NCI-H1048 (cell line): ENCODE measurements at places on chromosomes 16 and 17.

DNA sequence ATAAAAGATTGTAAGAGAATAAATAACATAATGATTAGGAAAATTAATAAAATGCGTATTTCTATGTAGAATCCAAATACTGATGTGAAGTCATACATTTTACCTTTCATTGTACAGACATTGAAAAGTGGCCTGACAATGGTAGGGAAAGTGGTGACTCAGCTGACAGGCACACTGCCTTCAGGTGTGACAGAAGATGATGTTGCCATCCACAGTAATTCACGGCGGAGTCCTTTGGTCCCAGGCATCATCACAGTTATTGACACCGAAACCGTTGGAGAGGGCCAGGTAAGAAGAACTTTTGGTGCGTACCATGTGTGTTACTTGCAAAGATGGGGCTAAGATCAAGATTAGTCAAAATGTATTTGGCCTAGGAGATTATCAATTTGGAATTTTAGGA, 232.8 kb downstream of the BCAS3 start:
- DNase-seq, result no peak

GRCh38 chr16:26005336-26005735, 313.6 kb downstream of the HS3ST4 start:
- no peak for DNase-seq

DNA sequence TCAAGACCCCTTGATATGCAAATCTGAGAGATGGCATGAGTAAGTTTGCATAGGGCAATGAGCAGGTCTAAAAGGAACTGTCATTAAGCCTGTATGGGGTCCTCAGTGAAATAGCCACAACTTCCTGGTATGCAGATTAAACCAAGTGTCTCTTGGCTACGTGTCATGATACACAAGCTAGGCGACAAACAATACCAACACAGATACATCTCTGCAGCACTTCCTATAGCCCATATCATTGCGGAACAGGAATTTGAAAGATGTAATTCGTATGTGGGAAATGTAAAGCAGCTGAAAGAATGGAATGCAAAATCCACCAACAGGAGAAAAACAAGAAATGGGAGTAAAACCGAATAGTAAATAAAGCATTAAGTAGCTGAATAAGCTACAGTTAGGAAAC, 12.9 kb downstream of the PRSS22 start:
- no peak for DNase-seq

GRCh38 chr17:40730970-40731369, 24.2 kb downstream of the KRT25 start:
- no peak for DNase-seq

DNA sequence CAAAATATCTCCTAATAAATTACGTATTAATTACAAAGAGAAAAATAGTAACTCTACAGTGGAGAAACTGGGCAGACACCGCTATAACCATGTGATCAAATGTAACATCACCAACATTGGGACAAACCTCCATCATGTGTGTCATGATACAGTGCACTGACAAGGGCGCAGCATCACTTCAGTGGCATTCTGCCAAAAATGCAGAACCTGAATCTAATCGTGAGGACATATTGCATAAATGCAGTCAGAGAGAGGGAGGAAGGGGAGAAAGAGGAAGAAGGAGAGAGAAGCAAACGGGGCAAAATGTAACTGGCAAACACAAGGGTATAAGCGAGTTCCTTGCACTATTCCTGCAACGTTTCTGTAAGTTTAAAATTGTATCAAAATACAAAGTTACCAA, 74.2 kb upstream of the MARCHF10 start:
- no peak for DNase-seq

- DNase-seq, result no peak
Observed at GRCh38 chr17:9615486-9615885, 29.8 kb upstream of the USP43 start.

GRCh38 chr16:50083996-50084395, 18.2 kb downstream of the HEATR3 start:
- DNase-seq, result no peak

GRCh38 chr17:37683454-37683984, 40.3 kb upstream of the DDX52 start:
- DNase-seq, result no peak

DNA sequence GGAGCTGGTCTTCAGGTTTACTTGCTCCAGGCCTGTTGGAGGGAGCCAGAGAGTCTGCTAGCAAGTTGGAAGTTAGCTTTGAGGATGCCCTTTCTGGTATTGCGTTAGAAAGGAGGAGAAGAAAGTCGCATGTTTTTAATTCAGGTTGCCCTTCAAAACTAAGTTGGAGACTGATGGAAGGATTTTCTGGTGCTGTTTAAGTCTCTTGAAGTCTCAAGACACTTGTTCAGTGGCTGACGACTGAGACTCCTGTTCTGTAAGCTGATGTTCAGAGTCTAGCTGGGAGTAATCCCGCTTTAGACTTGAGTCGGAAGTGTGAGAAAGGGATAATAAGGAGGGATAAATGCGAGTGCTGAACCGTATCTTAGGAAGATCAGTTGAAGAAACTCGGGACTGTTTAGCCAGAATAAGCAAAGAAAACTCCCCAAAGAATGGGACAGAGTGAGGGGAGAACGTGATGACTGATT, 740 bp downstream of the AATF start:
- no peak for DNase-seq

- no peak for DNase-seq
Observed at GRCh38 chr16:30644334-30644830, 6.4 kb upstream of the PRR14 start.

- no peak for DNase-seq
Observed at GRCh38 chr17:39359994-39360393, 41.4 kb downstream of the FBXL20 start.

- no peak for DNase-seq
Observed at GRCh38 chr16:154217-155030, 2.0 kb downstream of the HBZ start.

DNA sequence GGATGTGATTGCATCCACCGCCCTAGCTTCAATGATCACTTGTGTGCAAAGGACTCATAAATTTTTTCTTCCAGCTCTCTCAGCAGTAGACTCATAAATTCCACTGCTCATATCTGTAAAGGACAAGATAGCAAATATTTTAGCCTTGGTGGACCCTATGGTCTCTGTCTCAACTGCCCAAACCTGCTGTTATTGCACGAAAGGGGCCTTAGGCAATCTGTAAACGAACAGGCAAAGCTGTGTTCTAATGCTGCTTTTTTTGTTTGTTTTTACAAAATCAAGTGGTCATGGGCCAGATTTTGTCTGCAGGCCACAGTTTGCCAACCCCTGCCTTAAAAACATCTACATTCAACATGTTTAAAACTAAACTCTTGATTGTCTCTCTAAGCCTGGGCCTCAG, 34.1 kb downstream of the FAM20A start:
- no peak for DNase-seq

DNA sequence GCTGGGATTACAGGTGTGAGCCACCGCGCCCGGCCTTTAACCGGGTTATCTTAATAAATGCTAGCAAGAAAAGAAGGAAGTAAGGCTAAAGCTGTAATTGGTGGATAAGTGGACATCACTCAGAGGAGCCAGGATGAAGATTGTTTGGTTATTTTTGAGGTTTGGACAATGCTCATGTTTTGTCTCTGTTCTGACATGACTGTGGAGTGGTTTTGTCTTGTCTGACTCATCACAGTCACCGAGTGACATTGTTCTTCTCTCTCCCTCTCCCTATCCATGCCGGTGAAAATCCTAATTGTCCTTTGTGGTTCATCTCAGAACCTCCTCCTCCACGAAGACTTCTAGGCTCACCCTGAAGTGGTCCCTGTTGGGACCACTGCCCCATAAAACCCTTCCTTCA, 23.5 kb upstream of the GRIN2A start:
- no peak for DNase-seq

GRCh38 chr17:62572888-62573401, 54.5 kb upstream of the MRC2 start:
- no peak for DNase-seq

- DNase-seq, result no peak
Observed at GRCh38 chr17:58529275-58529674, 14.8 kb upstream of the MTMR4 start.

DNA sequence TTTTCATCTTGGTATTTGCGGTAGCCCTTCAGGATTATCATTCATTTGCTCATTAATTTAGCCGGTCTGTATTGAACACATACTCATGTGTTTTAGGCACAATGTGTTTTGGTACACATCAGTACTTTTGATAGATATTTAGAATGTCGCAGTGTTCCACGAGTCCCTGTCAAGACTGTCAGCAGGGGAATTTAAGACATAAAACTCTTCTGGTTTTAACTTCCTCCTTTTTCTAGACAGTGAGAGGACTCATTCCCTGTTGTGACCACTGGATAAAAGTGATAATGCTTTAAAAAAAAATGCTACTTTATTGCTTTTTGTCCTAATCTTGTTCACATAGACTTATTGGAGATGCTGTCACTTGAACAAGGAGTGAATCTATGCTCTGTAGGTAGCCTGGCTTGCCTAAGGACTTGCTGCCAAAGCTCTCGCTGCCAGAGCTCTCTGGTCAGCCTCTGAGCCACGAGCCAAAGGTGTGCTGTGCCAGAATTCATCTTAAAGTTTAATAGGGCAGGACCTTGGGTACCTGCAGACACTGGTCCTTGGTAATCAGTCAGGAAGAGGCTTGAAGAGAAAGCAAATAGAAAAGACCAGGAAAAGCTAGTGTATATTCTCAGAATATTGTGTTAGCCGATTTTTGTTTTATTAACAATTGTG, 5.4 kb downstream of the DCAF7 start:
- no peak for DNase-seq

- DNase-seq, result no peak
Observed at GRCh38 chr16:64452446-64452845, 669.4 kb downstream of the CDH11 start.

DNA sequence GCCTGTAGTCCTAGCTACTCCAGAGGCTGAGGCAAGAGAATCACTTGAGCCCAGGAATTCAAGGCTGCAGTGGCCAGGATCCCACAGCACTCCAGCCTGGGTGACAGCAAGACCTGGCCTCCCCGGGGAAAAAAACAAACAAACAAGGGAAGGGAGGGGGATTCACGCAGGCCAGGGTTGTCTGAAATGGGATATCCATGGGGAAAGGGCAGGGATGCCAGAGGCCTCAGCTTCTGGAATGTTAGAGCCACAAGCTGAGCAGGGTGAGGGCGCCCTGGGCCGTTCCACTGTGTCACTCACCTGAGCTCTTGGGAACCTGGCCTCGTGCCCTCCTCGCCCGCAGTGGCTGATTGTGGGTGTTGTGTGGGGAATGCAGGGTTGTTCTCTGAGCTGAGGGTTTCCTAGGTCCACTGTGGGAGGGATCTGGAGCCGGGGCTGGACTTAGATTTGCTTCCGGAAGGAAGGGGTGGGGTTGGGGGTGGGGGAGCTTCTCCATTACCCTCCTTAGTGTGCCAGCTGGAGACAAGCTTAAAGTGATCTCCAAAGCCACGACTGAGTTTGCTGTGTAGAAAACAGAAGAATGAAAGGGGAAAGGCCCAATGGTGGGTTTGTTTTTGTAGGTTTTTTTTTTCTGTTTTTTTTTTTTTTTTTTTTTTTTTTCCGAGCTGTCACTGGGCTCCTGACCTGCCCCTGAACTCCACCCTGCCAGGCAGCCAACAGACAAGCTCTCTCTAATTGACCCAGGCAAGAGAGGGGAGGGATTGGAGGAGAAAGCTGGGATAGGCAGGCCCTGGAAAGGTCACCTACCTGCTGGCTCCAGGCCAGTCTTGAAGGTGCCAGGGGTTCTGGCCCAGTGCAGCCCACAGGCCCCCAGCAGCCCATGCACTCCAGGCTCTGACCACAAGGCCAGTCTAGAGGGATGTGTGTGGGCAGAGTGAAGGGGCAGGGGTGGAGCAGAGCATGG, at the start of gene SULT1A1:
TSS of gene SULT1A1 (minus strand) at position 414 of the 964 bp plus-strand sequence. CDS start 1,189 bp downstream, outside the sequence.
- DNase-seq, result no peak

GRCh38 chr16:14007450-14007849, 63.7 kb upstream of the MRTFB start:
- DNase-seq, result no peak

DNA sequence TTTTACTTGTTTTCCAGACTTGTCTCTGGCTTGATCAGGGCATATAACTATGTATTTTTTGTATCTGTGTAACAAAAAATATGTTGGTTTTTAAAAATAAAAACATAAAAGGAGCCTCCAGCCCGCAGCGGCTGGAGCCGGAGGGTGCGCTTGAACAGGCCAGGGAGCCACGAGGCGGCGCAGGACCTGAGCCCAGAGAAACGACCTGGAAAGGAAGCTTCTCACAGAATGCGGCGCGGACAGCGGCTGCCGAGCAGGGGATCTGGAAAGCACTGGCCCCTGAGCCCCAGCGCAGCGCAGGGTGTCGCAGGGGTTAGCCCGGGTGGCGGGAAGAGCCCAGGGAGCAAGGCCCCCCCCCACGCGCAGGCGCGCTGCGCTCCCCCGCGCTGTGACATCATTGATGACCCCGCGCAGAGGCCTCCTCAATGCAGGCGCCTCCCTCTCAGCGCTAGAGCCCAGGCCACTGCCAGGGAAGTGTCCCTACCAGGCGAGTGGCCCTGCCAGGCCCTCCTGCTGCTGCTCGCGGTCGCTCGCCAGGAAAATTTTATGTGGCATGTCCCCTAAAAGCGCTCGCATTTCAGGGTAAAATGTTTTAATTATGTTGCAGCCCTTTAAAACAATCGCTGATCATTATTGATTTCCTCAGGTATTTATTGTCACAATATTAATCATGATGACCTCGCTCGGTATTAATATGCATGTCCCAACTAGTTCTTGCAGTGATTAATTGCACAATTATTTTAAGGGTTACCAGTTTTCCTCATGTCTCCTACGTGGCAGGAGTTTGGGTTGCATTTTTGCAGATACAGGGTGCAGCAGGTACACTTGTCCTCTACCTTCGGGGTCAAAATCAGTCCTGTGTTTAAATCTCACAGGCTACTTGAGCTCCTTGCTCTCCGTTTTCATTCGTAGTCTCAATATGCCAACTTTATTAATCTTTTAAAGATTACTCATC, 134.2 kb downstream of the USP22 start:
- DNase-seq, result peak; percentile 4
